ENCODE measurements at places on chromosomes 2 and 18.

DNA sequence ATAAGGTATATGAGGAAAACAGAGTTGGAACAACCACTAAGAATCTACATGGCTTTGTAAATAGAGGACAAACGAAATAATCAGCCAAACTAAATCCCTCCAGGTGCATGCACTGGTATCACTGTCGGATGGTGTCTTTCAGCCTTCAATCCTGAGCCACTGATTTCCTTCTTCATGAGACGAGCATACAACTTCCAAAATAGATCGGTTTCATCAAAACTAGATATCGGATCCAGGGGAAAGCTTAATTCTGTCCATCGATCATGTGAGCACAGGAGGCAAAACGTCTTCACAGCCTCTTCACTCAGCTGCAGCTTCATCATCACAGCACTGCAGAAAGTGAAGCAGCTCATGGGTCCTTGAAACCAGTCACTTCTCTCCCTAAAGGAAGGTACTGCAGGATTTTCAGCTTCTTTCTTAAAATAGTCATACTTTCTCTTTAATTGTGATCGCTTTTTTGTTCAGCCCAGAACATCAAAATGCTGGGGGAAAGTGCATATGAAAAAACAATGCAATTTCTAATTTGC lies 80.5 kb downstream of the DTNB start:
- H3K27ac ChIP-seq: no peak overlapping the region
- DNase-seq: no peak
- H3K4me3 ChIP-seq: no peak overlapping the region
- no peaks in the 10 kb centered on the region for H3K36me3 ChIP-seq
- no peaks in the 10 kb centered on the region for H3K4me1 ChIP-seq
- no peaks in the 10 kb centered on the region for H3K27me3 ChIP-seq

DNA sequence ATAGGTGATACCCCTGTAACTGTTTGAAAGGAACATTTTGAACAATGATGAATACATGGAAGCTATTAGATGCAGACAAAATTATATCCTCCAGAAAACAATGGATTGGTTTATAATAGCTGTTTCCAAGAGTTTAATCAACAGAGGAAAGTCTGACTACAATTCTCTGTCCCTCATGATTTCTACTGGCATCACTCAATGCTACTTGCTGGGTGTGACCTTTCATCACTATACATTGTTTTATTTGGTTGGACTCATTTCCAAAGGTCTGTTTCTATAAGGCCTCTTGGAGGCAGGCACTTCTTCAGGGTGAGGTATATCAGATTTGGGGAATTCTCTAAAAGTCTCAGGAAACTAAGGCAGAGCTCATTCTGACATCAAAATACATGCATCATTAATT lies 636.1 kb upstream of the SLC8A1 start:
- H3K27me3 ChIP-seq: no peaks in the 10 kb centered on the region
- DNase-seq: no peak
- H3K27ac ChIP-seq: no peak overlapping the region
- no peaks in the 10 kb centered on the region for H3K36me3 ChIP-seq

GRCh38 chr2:143706354-143706753 lies 577.1 kb downstream of the ARHGAP15 start:
- no peaks in the 10 kb centered on the region for H3K4me1 ChIP-seq
- no peaks in the 10 kb centered on the region for H3K27me3 ChIP-seq
- no peak overlapping the region for H3K27ac ChIP-seq
- H3K36me3 ChIP-seq: no peaks in the 10 kb centered on the region
- no peak for DNase-seq

GRCh38 chr2:51706220-51706619 lies 674.3 kb upstream of the NRXN1 start:
- no peak for DNase-seq
- no peaks in the 10 kb centered on the region for H3K36me3 ChIP-seq
- H3K27me3 ChIP-seq: no peaks in the 10 kb centered on the region
- no peak overlapping the region for H3K4me3 ChIP-seq

GRCh38 chr2:98170076-98170475 lies 83.1 kb downstream of the VWA3B start:
- no peaks in the 10 kb centered on the region for H3K4me1 ChIP-seq
- no peak for DNase-seq
- no peak overlapping the region for H3K4me3 ChIP-seq
- H3K36me3 ChIP-seq: no peaks in the 10 kb centered on the region
- no peaks in the 10 kb centered on the region for H3K27me3 ChIP-seq

DNA sequence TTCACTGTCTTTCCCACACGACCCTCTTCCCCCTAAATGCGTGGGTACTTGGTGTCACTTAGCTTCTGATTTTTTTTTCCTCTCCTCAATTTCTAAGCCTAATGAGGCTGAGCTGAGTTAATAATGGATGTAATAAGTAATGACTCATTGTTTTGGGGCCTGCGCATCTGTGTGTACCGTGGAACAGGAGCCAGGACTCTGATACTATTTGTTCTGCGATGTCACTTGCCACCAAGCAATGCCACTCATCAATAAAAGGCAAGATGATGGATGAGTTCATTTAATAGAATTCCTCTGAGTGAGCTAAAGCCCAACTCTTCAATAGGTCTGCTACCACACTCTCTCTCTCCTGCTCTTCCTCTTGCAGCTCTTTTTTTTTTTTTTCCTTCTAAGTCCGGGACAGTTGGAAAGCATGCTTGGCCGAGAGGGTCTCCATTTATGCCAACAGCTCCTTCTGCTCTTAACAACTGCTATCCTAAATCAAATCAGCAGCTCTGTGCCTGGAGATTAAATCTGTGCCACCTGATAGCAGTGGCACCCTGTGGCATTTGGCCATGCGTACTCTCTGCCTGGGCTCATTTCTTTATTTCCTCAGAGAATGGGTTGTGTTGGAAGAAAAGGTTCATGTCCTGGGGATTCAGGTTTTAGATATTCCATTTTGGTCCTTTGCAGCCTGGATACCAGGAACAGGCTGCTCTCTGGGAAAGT lies 1284.2 kb upstream of the PIK3C3 start:
- H3K4me3 ChIP-seq: no peak overlapping the region
- no peak for DNase-seq
- no peaks in the 10 kb centered on the region for H3K36me3 ChIP-seq
- H3K4me1 ChIP-seq: no peaks in the 10 kb centered on the region
- H3K27ac ChIP-seq: no peak overlapping the region

DNA sequence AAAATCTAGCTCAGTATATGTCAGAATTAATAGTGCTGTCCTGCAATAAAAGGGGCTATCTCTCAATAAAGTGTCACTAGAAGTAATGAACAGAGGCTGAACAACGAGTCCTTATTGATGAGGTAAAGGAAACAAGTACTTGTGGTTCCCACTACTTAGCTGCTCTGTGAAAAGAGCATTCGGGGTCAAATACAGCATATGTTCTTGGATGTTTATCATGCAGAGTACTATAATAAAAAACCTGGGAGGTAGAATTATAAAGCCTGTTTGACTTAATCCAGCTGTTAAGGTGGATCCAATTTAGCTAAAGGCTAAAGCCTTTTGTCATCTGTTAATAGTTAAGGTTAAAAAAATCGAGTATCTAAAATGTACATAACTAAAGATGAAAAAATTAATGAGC lies 32.4 kb downstream of the SLC35F5 start:
- peaks cover 5% of the 10 kb centered on the region for H3K36me3 ChIP-seq
- H3K4me3 ChIP-seq: no peak overlapping the region
- no peak for DNase-seq

DNA sequence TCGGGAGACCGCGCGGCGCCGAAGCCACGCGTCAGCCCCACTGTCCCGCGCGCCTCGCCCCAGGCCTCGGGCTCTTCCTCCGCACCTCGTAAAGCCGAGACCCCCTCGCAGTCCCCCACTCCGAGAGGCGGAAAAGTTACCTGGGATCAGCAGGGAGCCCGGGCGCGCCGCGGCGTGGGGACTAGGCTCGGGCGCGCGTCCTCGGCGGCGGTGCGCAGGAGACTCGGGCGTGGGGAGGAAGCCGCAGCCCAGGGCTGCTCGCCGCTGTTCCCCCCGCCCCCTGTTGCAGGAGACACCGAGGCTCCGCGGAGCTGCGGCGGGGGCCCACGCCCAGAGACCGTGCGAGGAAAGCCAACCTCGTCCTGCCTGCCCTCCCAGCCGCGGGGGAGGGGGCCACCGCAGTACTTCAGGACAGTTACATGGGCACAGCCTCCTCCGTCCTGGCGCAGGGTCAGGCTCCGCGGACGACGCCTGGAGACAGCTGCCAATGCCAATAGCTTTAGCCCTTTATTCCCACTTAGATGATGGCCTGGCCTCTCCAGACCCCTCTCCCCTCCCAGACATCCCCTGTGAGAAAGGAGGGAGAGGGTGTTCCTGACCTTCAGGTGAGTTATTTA lies at the start of gene EPB41L3:
TSS of gene EPB41L3 (minus strand) at position 225 of the 617 bp plus-strand sequence. CDS start 54,814 bp downstream, outside the sequence.
- no peaks in the 10 kb centered on the region for H3K27me3 ChIP-seq
- no peak within 1 kb of the TSS for H3K27ac ChIP-seq
- H3K4me3 ChIP-seq: peak within 1 kb of the TSS; percentile 60
- peak; percentile 71 for DNase-seq
- H3K4me1 ChIP-seq: peaks cover 3% of the 10 kb centered on the region

DNA sequence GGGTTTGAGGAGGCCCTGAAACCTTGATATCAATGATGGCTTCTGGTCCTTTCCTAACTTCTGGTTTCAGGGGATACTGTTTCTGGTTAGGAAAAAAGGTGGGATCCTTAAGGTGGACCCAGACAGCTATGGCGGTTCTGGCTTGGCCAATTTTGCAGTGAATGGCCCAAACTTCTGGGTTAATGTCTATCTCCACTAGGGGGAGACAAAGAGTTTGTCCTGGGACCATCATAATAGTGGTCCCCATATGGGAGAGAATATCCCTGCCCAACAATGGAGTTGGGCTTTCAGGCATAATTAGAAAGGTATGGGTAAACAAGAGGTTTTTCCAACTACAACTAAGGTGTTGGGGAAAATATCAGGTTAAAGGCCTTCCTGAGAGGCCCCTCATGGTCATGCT lies 273.5 kb downstream of the CALCRL start:
- H3K36me3 ChIP-seq: no peaks in the 10 kb centered on the region
- H3K4me1 ChIP-seq: no peaks in the 10 kb centered on the region
- H3K4me3 ChIP-seq: no peak overlapping the region
- no peak overlapping the region for H3K27ac ChIP-seq

- no peak for DNase-seq
- no peaks in the 10 kb centered on the region for H3K36me3 ChIP-seq
- H3K27me3 ChIP-seq: no peaks in the 10 kb centered on the region
- H3K4me1 ChIP-seq: no peaks in the 10 kb centered on the region
Observed at GRCh38 chr2:67726416-67726815, 329.3 kb downstream of the ETAA1 start.

DNA sequence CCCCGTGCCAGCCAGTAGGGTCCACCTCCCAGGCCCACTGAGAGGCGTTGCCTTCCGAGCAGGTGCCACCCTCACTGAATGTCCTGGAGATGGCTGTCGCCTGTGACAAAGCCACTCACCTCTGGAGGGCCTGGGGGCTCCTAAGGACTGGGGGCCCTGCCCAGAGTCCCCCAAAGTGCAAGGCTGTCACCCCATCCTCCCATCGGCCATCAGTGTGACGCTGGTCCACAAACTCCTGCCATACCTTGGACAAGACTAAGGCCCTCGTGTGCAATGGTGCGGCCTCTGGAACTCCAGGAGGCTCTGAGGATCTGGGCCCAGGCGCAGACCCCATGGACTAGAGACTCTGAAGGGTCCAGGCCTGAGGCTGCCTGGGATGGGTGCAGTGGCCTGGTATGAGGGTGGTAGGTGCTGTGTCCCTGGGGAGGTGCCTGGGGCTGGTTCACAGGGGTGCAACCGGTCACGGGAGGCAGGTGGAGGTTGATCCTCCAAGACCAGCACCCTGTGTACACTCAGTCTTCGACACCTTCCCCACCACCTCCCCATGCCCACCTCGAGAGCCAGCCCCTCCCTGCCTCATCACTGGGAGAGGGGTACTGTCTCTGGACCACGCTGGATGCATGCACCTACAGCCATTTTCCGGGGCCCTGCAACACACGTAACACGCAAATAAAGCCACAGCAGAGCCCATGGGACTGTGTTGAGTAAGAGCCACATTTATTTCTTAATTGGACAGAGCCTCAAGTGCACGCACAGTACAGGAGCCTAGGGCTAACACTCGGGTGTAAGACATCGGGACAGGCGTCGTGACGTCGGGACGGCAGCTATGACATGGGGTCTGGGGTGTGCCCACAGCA lies 21.6 kb downstream of the AQP12A start:
- H3K4me3 ChIP-seq: no peak overlapping the region
- DNase-seq: no peak
- no peaks in the 10 kb centered on the region for H3K36me3 ChIP-seq
- H3K4me1 ChIP-seq: no peaks in the 10 kb centered on the region
- H3K27me3 ChIP-seq: no peaks in the 10 kb centered on the region

- H3K27ac ChIP-seq: no peak overlapping the region
- no peak overlapping the region for H3K4me3 ChIP-seq
- DNase-seq: no peak
- H3K36me3 ChIP-seq: no peaks in the 10 kb centered on the region
- no peaks in the 10 kb centered on the region for H3K4me1 ChIP-seq
Observed at GRCh38 chr2:58520903-58521302, 279.8 kb upstream of the FANCL start.

DNA sequence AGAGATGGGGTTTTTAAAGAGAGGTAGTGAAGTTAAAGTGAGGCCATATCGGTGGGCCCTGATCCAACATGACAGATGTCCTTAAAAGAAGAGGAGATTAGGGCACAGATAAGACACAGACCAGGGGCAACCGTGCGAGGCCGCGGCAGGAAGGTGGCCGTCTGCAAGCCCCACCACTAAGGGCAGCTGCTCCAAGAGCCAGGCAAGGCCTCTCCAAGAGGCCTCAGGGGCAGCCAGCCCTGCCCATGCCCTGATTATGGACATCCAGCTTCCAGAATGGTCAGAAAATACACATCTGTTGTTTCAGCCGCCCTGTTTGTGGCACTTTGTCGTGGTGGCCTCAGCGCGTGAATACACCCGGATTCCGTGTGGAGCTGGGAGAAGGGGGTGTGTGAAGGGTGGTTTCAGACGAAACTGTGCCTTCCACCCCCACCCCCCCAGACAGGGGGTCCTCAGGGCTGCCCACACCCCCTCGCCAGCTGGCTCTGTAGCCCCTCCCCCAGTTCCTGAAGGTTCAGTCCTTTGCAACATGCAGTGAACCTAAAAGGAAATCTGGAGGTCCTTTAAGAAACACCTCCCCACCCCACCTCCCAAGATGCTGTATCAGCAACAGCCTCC lies 74.1 kb upstream of the SMAD7 start:
- DNase-seq: peak; percentile 43
- no peaks in the 10 kb centered on the region for H3K27me3 ChIP-seq
- H3K4me1 ChIP-seq: no peaks in the 10 kb centered on the region
- H3K27ac ChIP-seq: no peak overlapping the region

- H3K36me3 ChIP-seq: no peaks in the 10 kb centered on the region
- H3K27ac ChIP-seq: peak overlapping the region; percentile 18
- H3K4me3 ChIP-seq: no peak overlapping the region
- H3K27me3 ChIP-seq: no peaks in the 10 kb centered on the region
- DNase-seq: peak; percentile 43
Observed at GRCh38 chr2:157838442-157839161, 37.5 kb downstream of the ACVR1 start.

DNA sequence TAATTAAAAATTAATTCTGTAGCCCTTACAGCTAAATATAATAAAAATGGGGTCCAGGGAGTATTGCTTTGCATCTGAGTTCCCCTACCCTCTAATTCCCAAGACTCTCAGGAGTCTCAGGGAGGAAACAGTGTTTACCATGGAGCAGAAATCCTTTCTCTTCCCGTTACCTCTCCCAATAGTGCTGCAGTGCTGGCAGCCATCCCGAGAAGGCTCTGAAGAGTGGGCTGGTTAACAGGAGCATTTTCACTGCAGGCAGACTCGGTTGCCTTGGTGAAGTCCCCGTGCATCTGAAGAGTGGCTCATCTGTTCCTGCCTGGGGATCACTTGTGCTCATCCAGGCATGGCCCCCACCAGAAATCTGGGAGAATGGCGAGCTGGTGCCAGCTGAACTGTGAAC lies 41.8 kb upstream of the TMEM178A start:
- no peak overlapping the region for H3K27ac ChIP-seq
- H3K4me1 ChIP-seq: no peaks in the 10 kb centered on the region
- DNase-seq: no peak
- H3K36me3 ChIP-seq: no peaks in the 10 kb centered on the region
- H3K27me3 ChIP-seq: no peaks in the 10 kb centered on the region
- H3K4me3 ChIP-seq: no peak overlapping the region
